ENCODE measurements at places on chromosomes 6 and 20. TPM values are rescaled to one million over a fixed set of nuclear protein-coding genes. Genes with fewer than 3 reads are reported as not detected.

DNA sequence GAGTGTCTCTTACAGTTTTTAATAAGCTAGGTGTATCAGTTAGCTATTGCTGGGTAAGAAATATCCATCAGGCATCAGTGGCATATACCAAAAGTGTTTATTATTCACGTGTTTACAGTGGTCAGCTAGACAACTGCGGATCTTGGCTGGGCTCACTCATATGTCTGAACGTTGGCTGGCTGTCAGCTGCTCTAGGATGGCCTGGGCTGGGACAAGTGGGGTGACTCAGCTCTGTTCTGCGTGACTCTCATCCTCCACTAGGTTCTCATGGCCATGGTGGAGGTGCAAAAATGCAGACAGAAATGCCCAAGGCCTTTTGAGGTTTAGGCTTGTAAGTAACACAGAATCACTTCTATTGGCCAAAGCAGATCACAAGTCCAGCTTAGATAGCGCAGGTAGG lies 22.0 kb downstream of the ZNF341 start:
- no peaks in the 10 kb centered on the region for H3K27me3 ChIP-seq
- H3K36me3 ChIP-seq = peaks cover 38% of the 10 kb centered on the region
- H3K4me3 ChIP-seq = no peak overlapping the region
- DNase-seq = no peak
- no peak overlapping the region for H3K27ac ChIP-seq

The TRIM15 gene
- 1.6 TPM for total RNA-seq

DNA sequence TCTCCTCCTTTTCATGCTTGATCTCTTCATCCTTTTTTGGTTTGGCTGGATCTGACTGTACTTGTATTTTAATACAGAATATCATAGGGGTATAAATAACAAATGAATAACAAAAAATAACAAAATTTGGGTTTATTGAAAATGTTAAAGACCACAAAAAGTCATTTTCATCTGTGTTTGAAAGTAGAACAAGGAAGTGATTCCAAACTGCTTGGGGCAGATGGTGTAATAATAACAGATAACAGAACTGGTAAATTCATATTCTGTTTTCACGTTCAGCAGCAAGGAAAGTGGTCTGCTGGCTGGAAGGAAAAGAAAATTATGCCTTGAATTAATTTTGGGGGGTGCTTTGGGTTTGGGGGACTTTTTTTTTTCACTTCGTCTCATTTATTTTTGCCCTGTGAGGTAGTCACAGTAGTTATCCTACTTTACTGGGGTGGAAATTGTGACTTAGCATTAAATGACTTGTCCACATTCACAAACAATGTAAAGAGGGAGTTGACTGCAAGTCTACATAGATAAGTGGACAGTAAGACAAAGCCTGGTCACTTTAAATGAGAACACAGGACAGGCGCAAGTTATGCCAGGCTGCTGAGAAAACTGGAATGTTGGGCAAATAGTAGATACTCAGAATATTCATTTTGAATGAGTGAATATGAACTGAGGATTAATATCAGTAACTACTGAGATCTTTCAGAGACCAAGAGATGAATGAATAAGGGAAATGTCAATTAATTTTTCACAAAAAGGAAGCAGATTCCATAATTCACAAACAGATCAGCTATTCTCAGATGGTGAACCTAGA lies 193.9 kb upstream of the CITED2 start:
- peaks cover 11% of the 10 kb centered on the region for H3K4me1 ChIP-seq
- H3K27me3 ChIP-seq = no peaks in the 10 kb centered on the region
- no peak overlapping the region for H3K4me3 ChIP-seq
- no peaks in the 10 kb centered on the region for H3K36me3 ChIP-seq

The MDN1 gene
- 39.1 TPM for total RNA-seq

The TMX4 gene
- 33.2 TPM for total RNA-seq

GRCh38 chr6:2695454-2696095 lies 55.1 kb downstream of the MYLK4 start:
- peaks cover 4% of the 10 kb centered on the region for H3K27me3 ChIP-seq
- H3K36me3 ChIP-seq = no peaks in the 10 kb centered on the region
- no peaks in the 10 kb centered on the region for H3K4me1 ChIP-seq
- H3K27ac ChIP-seq = no peak overlapping the region

The TCP1 gene
- total RNA-seq = 429 TPM

The CST2 gene
- not detected for total RNA-seq

DNA sequence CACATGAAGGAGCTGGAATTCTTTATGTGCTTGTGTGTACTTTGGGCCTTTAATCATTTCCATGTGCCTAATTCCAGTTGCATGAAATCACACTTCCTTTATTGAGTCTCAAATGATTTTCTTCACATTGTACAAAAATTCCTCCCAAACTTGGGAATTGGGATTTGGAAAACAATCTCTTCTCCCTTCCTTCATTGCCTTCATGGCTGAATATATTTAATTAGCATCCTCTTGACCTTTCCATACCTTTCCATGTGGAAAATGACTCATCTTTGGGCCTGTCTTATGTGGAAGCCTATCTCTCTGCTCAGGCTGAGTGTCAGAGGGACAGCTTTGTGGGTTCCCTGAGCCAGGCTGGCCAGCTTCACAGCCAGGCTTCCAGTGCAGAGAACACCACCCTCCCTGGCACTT lies 33.0 kb upstream of the CDH4 start:
- no peak overlapping the region for H3K27ac ChIP-seq
- DNase-seq = no peak
- peaks cover 8% of the 10 kb centered on the region for H3K27me3 ChIP-seq
- H3K36me3 ChIP-seq = no peaks in the 10 kb centered on the region

DNA sequence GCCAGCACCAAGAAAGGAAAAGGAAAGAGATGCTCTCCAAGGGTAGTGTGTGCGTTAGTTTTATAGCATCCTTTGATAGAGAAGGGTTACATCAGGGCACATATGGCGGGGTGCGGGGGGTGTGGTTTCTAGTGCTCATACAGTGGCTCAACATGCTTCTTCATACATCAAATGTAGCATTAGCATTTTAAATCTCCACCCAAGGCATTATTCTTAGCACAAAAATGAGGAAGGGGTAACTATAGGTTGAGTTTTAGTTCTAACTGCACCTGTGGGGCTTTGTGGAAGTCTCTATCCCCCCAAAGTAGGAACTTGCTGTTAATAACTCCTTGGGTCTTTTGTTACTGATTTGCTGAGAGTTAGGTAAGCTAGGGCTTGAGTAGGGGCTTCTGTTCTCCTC lies 89.3 kb downstream of the CEP57L1 start:
- peaks cover 2% of the 10 kb centered on the region for H3K4me1 ChIP-seq
- no peaks in the 10 kb centered on the region for H3K36me3 ChIP-seq
- H3K27me3 ChIP-seq = peaks cover 21% of the 10 kb centered on the region

The C6orf52 gene
- 2.4 TPM for total RNA-seq

- peaks cover under 1% of the 10 kb centered on the region for H3K4me1 ChIP-seq
- H3K4me3 ChIP-seq = no peak overlapping the region
- H3K27ac ChIP-seq = no peak overlapping the region
- H3K36me3 ChIP-seq = peaks cover 4% of the 10 kb centered on the region
- no peak for DNase-seq
- H3K27me3 ChIP-seq = peaks cover 39% of the 10 kb centered on the region
Measured at GRCh38 chr20:49557449-49557848, 10.5 kb downstream of the PTGIS start.

GRCh38 chr6:65505736-65506135 lies 201.3 kb downstream of the EYS start:
- no peaks in the 10 kb centered on the region for H3K27me3 ChIP-seq
- no peak for DNase-seq
- no peaks in the 10 kb centered on the region for H3K36me3 ChIP-seq
- no peak overlapping the region for H3K27ac ChIP-seq

- H3K4me3 ChIP-seq = no peak overlapping the region
- DNase-seq = no peak
- H3K27ac ChIP-seq = no peak overlapping the region
- no peaks in the 10 kb centered on the region for H3K36me3 ChIP-seq
- H3K27me3 ChIP-seq = peaks cover 10% of the 10 kb centered on the region
- no peaks in the 10 kb centered on the region for H3K4me1 ChIP-seq
Measured at GRCh38 chr6:127131772-127132376, 13.4 kb downstream of the RSPO3 start.

- peaks cover 14% of the 10 kb centered on the region for H3K4me1 ChIP-seq
- no peak for DNase-seq
- H3K27ac ChIP-seq = no peak overlapping the region
- peaks cover 15% of the 10 kb centered on the region for H3K36me3 ChIP-seq
- no peaks in the 10 kb centered on the region for H3K27me3 ChIP-seq
- no peak overlapping the region for H3K4me3 ChIP-seq
Measured at GRCh38 chr6:131262060-131262459, 126.8 kb downstream of the AKAP7 start.

The PTCRA gene
- not detected for total RNA-seq

The TAF4 gene
- 15.3 TPM for total RNA-seq

The ANGPT4 gene
- total RNA-seq = not detected

The RBM12 gene
- 114 TPM for total RNA-seq

GRCh38 chr20:4370851-4371250 lies 350.9 kb upstream of the PRND start:
- no peak overlapping the region for H3K4me3 ChIP-seq
- peaks cover 23% of the 10 kb centered on the region for H3K4me1 ChIP-seq
- no peaks in the 10 kb centered on the region for H3K36me3 ChIP-seq
- DNase-seq = no peak
- no peak overlapping the region for H3K27ac ChIP-seq

DNA sequence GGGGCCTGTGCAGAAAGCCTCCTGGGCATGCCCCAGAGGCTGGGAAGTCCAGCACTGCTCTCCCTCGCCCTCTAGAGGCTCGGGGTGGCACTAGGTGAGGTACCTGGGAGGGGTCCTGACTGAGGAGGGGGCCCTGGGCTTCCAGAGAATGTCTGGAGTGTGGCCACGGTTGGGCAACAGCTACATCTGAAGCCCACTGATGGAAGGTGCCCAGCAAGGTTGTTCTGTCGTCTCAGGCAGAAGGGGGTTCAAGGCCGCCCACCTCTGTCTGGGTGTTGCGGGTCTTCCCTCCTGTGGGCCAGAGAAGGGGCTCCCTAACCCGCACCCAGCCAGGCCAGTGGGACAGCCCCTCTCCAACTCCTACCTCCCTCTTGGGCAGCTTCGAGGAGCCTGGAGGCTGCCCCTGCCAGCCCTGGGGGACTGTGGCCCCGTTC lies 11.4 kb upstream of the VEGFA start:
- no peak overlapping the region for H3K4me3 ChIP-seq
- peaks cover 5% of the 10 kb centered on the region for H3K4me1 ChIP-seq
- no peaks in the 10 kb centered on the region for H3K27me3 ChIP-seq
- H3K36me3 ChIP-seq = no peaks in the 10 kb centered on the region

The AGER gene
- 16.5 TPM for total RNA-seq

The GSTA2 gene
- total RNA-seq = not detected

- no peak for DNase-seq
- no peaks in the 10 kb centered on the region for H3K36me3 ChIP-seq
- no peak overlapping the region for H3K4me3 ChIP-seq
Measured at GRCh38 chr20:14415467-14415866, 78.1 kb upstream of the FLRT3 start.

- no peaks in the 10 kb centered on the region for H3K36me3 ChIP-seq
- no peak overlapping the region for H3K4me3 ChIP-seq
- no peaks in the 10 kb centered on the region for H3K4me1 ChIP-seq
- no peak overlapping the region for H3K27ac ChIP-seq
- peaks cover 2% of the 10 kb centered on the region for H3K27me3 ChIP-seq
Measured at GRCh38 chr20:36368869-36369268, 62.7 kb downstream of the DLGAP4 start.

DNA sequence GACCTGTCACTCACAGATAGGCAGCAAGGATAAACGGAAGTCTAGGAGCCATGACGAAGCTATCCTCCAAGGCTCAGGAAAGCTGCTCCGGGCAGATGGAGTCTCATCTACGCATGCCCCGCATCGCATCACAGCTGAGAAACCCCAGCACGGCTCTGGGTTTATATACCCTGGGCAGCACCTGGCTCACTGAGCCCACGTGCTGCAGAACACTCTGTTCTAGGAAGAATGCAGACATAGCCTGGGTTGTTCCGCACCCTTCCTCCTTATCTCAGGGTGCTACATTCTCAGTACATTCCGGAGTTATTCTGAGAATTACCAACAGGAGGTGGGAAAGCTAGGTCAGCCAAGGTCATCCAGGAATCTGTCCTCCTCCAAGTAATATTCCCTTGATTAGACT lies 260.4 kb downstream of the CBLN4 start:
- H3K4me3 ChIP-seq = no peak overlapping the region
- DNase-seq = no peak
- no peak overlapping the region for H3K27ac ChIP-seq

- no peak overlapping the region for H3K4me3 ChIP-seq
- H3K27me3 ChIP-seq = no peaks in the 10 kb centered on the region
- no peak overlapping the region for H3K27ac ChIP-seq
- DNase-seq = no peak
Measured at GRCh38 chr20:9262653-9263194, 193.8 kb downstream of the PLCB4 start.

The EMILIN3 gene
- not detected for total RNA-seq
